Left ventricle myocardium superior (tissue), 1 donor: ENCODE measurements at places on chromosomes 2 and 18. TPM values are rescaled to one million over a fixed set of nuclear protein-coding genes. Genes with fewer than 3 reads are reported as not detected.

Gene MFSD6
- total RNA-seq = 24.4 TPM

Gene EFR3B
- total RNA-seq = 4.2 TPM

GRCh38 chr18:45654677-45655076, 39.4 kb downstream of the SLC14A2 start:
- no peak for DNase-seq

GRCh38 chr18:55475916-55476315, 112.1 kb downstream of the TCF4 start:
- no peak for DNase-seq
